ENCODE measurements at places on chromosomes 12 and 14.

GRCh38 chr12:8662593-8662992 lies at the start of gene MFAP5:
MFAP5 (minus strand) TSS chr12:8662826; CDS start chr12:8662104, 722 bp downstream.
- DNase-seq, result no peak

- DNase-seq, result no peak
Measured at GRCh38 chr12:104083769-104084475, 19.6 kb downstream of the HCFC2 start.

- no peak for DNase-seq
Measured at GRCh38 chr12:52268212-52268611, 6.2 kb upstream of the KRT86 start.

DNA sequence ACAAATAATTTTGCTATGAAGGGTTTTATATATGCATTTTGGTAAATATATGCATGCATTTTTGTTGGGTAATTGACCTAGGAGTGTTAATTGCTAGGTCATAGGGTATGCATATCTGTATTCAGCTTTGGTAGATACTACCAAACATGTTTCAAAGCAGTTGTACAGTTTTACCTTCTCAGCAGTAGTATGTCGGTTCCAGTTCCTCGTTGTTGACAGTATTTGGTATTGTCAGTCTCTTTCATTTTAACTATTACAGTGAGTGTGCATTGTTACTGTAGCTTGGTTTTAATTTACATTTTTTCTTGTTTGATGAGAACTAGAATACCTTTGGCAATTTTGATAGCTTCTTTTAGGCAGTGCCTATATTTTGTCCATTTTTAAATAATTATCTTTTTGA lies 98.9 kb downstream of the ARID2 start:
- DNase-seq, result no peak

- DNase-seq, result no peak
Measured at GRCh38 chr12:85609778-85610177, 226.4 kb downstream of the RASSF9 start.

GRCh38 chr12:14938301-14938700 lies at the start of gene ERP27:
ERP27 (minus strand) TSS chr12:14938537; CDS start chr12:14938508, 29 bp downstream.
- DNase-seq, result no peak

DNA sequence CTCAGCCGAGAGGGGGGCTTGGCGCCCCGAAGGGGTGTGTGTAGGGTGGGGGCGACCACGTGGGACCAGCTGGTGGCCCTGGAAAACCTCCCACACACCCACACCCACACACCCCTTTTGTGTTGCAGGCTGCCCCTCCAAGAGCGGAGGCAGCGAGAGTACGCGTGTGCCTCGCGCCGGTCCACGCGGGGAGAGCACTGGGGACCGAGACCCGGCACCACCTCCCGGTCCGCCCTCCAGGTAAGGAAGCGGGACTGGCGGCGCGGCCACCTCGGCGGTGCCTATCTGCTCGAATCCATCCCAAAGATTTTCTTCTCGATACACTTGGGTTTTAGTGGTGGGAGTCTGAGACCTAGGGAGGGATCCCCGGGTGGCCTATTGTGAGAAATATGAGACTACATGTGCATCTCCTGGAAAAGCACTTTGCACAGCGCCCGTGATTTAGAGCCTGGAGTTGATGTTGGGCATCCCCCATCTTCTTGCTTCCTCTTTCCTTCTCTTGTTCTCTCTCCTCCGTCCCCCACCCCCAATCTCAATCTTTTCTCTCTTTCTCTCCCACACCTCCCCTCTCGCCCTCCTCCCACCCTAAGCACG lies 393 bp downstream of the SYT1 start:
- no peak for DNase-seq

GRCh38 chr14:99415496-99416281 lies 65.0 kb downstream of the SETD3 start:
- DNase-seq, result peak; percentile 45

GRCh38 chr12:53798575-53798974 lies 46.8 kb upstream of the CISTR start:
- no peak for DNase-seq

- DNase-seq, result no peak
Measured at GRCh38 chr14:78075033-78075432, 95.1 kb upstream of the NRXN3 start.

GRCh38 chr12:65696227-65696626 lies 128.1 kb upstream of the HMGA2 start:
- DNase-seq, result no peak

- DNase-seq, result no peak
Measured at GRCh38 chr12:93221841-93222240, 155.9 kb upstream of the NUDT4 start.

DNA sequence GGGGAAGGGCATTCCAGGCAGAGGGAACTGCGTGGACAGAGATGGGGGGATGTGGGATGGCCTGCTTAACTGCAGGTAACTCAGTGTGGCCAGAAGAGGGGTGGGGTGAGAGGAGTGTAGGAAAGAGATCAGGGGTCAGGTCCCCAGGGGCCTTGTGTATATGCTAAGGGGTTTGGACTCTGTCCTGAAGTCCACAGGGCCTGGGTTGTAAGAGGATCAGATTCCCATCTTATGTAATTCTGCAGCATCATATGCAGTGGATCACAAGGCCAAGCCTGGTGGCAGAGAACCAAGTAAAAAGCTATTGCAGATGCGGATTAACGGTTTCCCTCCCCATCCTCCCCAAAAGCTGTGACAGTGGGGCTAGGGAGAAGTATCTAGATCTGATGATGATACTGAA lies 8.7 kb downstream of the TCTN1 start:
- no peak for DNase-seq

- no peak for DNase-seq
Measured at GRCh38 chr12:75783093-75783877, 248.3 kb downstream of the PHLDA1 start.

DNA sequence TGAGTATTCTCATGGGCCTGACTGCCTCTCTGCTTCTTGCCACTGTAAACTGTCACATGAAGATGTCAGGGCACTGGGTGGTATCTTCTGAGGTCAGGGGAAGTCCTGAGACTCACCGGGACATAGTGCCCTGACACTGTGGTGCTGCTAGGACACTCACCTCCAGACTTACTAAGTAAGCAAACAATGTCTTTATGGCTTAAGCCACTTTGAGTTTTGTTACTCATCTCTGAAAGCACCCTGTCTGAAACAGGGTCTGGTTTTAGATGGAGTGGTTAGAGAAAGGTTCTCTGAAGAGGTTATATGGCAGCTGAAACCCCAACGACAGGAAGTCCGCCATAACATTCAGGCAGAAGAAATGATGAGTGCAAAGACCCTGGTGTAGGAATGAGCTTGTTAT lies 22.7 kb downstream of the GPR19 start:
- DNase-seq, result no peak

GRCh38 chr14:89629383-89629782 lies 212.3 kb upstream of the FOXN3 start:
- DNase-seq, result no peak

DNA sequence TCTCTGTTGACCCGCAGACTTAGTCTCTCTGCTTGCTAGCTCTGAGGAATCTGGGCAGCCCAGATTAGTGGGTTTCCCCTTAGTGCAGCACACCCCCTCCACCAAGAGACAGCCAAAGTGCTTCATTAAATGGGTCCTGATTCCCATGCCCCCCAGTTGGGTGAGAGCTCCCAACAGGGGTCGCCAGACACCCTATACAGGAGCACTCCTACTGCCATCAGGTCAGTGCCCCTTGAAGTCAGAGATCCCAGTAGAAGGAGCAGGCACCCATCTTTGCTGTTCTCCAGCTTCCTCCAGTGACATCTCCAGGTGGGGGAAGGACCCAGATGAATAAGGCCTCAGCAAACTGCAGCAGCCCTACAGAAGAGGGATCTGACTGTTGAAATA lies 36.7 kb upstream of the C14orf132 start:
- no peak for DNase-seq

- DNase-seq, result no peak
Measured at GRCh38 chr12:62724947-62725451, 210.0 kb downstream of the PPM1H start.

DNA sequence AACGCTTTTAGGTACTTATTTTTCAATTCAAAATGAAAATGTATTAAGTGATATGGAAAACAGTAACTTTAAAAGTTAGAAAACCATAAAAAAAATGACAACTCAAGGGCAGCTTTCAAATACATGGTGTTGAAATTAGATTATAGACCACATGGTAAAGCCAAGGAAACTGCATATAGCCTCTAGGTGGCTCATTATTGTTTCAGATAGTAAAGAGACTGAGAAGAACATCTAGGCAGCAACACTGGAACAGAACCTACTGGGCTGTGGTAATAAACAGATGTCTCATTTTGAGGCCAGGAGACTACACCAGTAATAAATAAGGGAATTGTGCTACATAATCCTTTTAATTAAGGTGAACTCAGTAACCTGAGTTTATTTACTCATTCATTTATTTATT lies 13.0 kb downstream of the FBXO33 start:
- DNase-seq, result no peak

DNA sequence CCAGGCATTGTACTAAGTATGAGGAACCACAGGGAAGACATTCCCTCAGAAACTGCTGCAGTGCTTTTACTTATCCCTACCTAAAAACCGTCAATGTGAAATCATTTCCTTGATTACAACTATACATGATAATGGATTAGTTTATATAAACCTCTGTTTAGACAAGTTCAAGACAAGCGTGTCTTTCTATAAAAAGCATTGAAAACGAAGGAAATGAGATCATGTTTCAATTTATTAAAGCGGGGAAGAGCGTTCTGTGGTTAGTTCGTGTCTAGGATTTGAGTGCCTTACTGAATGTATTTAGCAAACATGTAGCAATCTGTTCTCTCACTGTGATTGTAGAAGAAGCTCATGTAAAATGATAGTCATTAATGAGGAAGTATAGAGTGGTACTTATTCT lies 37.5 kb downstream of the GALC start:
- DNase-seq, result no peak

GRCh38 chr14:101500681-101501080 lies 60.6 kb upstream of the DIO3 start:
- no peak for DNase-seq

DNA sequence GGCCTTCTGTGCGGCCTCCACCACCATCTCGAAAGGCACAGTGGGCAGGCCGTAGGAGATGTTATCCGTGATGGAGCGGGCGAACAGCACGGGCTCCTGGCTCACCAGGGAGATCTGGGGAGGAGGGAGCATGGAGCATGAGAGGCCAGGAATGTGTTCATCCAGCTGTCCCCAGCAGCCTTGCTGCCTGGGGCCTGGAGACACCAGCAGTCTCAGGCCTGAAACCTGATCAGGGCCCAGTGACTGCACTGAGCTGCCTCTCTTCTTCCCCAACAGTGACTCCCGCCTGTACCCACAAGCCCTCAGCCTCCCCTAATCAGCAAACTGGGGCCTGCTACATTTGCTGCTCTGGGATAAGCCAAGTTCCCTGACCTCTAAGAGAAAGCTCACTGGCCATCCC lies 30.9 kb downstream of the ABCB9 start:
- no peak for DNase-seq

- no peak for DNase-seq
Measured at GRCh38 chr14:94383777-94384176, 4.6 kb downstream of the SERPINA1 start.

- DNase-seq, result no peak
Measured at GRCh38 chr12:3961591-3961990, 88.4 kb upstream of the PARP11 start.

DNA sequence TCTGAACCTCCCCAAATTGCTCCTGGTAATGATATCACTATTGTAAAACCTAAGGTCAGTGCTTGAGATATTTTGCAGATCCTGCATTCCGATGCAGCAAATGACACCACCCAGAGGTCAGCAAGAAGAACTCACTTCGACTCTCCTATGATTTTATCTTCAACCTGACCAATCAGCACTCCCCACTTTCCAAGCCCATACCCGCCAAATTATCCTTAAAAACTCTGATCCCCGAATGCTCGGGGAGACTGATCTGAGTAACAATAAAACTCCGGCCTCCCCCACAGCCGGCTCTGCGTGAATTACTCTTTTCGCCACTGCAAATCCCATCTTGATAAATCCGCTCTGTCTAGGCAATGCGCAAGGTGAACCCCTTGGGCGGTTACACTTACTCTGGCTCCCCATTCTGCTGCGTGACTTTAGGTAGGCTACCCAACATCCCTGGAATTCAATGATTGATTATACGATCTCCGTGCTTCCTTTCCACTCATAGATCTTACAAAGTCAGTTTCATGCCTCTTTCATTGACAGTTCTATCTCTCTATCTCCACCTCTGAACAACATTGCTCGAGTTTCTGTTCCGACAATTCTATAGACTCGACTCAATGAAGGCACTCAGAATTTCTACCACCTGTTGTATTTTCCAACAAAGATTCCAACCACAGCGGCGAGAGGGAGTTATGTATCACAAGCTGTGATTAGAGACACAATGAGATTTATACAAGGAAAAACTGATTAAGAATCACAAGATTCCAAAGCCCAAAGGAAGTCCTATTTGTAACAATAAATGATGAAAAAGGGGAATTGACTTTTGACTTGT lies 939 bp downstream of the NPC2 start:
- DNase-seq, result no peak
